Stimulated activated CD8-positive, alpha-beta memory T cell treated with anti-CD3 and anti-CD28 coated beads, Interleukin-15, amount 100 ng/mL, for 1 hour (primary cell): ENCODE measurements at places on chromosomes 16 and 17.

DNA sequence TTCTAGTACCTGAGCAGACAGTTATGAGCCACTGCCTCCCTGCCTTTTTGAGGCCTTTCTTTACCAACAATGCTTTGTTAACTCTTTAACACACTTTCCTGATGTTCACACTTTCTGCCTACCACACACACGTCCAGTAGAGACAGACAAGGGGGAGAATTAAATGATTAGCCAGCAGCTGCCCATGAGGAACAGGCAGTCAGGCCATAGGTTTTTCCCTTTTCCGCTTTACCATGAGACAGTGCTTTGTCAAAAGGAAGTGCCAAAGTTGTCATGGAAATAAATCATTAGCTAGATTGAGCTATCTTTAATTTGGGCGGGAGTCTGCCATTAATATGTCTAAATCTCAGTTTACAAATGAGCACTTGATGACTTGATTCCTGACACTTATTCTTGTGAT lies 102.1 kb downstream of the PITPNC1 start:
- DNase-seq = no peak

DNA sequence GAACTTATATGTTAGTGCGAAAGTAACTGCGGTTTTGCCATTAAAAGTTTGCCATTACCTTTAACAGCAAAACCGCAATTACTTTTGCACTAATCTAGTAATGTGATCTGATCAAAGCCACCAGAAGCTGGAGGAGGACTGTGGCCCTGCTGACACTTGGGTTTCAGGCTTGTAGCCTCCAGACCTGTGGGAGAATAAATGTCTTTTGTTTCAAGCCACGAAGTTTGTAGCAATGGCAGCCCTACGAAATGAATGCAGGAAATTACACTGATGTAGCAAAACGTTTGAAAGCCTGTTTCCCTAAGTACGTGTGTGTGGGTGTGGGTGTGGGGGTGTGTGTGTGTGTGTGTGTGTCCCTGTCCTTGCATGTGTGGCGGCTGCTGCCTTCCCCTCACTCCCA lies 66.6 kb downstream of the WSB1 start:
- DNase-seq = no peak

GRCh38 chr16:78289844-78290277 lies 190.4 kb downstream of the WWOX start:
- DNase-seq = no peak

DNA sequence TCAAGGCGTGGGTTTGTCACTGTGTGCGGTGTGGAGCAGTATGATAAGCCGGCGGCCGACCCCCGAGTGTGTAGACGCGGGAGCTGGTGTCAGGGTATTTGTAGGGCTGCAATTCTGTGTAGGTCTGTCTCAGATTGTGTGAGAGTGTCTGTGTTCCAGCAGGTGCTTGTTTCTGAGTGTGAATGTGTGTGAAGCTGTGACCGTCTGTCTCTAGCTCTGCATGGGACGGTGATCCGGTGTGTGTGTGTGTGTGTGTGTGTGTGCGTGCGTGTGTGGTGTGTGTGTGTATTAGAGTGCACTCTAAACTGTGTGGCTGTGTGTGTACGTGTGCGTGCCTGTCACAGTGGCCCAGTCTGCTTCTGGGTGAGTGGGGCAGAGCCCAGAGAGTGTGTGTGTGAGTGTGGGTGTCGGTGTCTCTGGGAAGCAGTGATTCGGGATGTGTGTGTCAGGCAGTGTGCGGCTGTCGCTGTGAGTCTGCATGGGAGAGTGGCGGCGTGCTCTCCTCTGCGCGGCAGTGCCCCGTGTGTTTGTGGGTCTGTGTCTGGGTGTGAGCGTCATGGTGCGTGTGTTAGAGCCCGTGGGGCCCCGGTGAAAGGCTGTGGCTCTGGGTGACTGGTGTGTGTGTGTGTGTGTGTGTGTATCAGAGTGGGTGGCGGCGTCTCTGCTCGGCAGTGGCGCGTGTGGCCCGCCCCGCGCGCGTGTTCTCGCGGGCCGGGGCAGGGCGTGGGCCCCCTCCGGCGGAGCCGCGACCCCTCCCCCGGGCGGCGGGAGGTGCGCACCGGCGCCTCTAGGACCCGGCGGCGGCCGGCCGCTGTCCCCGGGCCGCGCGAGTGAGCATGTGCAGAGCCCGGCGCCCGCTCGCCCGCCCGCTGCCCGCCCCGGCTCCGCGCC lies at the start of gene WSCD1:
WSCD1 (plus strand) TSS at position 841 of the 891 bp plus-strand sequence. CDS start 10,280 bp downstream, outside the sequence.
- DNase-seq = no peak

GRCh38 chr17:44832805-44833204 lies 2.7 kb upstream of the GJC1 start:
- no peak for DNase-seq

GRCh38 chr16:82633964-82634600 lies 7.3 kb downstream of the CDH13 start:
- no peak for DNase-seq

DNA sequence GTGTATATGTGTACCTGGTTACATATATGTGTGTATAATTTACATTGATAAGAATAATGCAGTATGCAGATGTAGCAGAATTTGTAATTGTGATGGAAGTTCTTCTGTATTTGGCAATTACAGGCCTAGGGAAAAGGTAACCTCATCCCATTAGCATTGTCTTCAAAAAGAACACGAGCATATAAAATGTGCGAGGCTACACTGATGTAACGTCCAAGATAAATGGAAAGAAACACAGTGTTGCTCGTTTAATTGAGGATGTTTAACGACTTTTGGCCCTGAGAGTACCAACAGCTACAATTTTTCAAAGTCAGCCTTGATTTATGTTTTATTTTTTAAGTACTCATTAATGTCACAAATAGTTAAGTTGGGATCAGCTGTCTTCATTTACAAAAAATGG lies 703.5 kb upstream of the RBFOX1 start:
- DNase-seq = no peak

- no peak for DNase-seq
These were observed 401.7 kb upstream of the MAF start for GRCh38 chr16:80002261-80002660.

GRCh38 chr17:50502301-50502990 lies 5.8 kb upstream of the MYCBPAP start:
- DNase-seq = no peak

DNA sequence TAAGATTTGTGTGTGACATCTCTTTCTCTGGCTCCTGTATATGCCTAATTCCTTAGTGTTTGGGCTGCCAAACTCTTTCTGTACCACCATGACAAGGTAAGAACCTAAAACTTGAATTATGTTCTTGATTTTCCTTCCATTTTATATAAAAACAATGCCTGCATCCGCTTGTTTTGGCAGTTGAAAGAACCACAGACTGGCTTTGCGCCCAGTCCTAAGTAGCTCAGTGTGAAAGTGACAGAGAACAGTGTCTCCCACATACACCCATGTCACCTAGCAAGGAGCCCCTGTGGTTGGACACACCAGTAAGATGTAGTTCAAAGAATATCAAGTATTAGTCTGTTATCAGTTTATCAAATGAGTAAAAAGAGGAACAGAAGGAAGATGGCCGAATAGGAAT lies 40.7 kb upstream of the SLC6A2 start:
- DNase-seq = no peak

DNA sequence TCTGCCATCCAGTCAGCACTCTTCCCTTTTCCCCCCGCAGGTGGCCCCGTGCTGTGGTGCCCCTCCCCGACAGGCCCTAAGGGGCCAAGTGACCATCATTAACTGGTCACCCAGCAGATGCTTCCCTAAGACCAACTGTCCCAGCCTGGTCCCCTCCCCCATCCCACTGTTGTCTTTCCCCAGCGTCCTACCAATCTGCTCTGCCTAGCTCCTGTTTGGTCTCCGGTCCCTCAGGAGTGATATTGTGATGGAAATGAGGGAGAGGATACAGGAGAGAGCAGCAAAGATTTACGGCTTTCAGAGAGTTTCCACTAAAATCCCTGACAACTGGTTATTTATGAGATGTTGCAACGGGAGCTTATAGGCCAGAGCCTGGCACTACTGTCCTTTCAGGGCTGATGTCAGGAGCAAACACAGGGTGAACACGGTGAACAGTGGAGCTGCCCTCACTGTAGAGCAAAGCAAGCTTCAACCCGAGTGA lies 1.4 kb upstream of the TTLL6 start:
- no peak for DNase-seq

DNA sequence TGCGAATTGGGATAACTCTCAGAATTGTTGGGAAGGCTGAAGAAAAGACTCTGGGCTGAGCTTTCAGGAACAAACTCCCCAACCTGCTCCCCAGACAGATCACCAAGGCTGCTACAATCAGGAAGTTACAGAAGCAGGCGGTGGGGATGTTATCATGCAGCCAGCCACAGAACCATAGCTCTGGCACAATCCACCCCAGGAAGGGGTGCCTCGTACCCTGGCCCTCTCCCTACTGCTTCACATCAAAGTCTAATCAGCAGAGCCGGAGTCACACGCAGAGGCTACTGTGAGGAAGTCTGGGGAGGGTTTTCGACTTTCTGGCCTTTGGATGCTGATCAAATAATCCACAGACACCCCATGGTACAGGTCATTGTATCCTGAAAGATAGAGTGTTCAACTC lies 86.8 kb downstream of the NTN1 start:
- no peak for DNase-seq

- DNase-seq = no peak
These were observed 4.5 kb downstream of the RMI2 start for GRCh38 chr16:11349599-11350276.

- no peak for DNase-seq
These were observed 34.8 kb downstream of the CMTM3 start for GRCh38 chr16:66639091-66639885.

DNA sequence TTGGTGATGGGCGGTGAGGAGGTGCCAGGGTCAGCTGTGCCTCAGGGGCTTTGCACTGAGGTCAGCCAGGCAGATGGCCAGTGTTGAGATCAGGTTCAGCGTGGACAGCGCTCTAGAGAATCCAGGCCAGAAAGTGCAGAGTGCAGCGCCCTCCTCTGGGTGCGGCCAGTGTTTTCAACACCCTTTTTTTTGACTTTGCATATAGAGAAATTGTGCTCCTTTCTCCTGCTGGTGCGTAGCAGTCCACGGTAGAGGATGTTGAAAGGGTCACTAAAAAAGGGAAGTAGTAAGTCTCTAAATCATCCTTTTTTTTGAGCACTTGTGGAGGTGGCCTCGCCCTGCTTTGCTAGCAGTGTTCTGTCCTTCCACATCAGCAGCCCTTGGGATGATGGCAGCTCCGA lies 53.9 kb downstream of the BANP start:
- DNase-seq = no peak

GRCh38 chr17:10612957-10613744 lies 44.0 kb downstream of the MYH3 start:
- no peak for DNase-seq

- no peak for DNase-seq
These were observed 109.4 kb downstream of the CDK5R1 start for GRCh38 chr17:32596206-32596605.

DNA sequence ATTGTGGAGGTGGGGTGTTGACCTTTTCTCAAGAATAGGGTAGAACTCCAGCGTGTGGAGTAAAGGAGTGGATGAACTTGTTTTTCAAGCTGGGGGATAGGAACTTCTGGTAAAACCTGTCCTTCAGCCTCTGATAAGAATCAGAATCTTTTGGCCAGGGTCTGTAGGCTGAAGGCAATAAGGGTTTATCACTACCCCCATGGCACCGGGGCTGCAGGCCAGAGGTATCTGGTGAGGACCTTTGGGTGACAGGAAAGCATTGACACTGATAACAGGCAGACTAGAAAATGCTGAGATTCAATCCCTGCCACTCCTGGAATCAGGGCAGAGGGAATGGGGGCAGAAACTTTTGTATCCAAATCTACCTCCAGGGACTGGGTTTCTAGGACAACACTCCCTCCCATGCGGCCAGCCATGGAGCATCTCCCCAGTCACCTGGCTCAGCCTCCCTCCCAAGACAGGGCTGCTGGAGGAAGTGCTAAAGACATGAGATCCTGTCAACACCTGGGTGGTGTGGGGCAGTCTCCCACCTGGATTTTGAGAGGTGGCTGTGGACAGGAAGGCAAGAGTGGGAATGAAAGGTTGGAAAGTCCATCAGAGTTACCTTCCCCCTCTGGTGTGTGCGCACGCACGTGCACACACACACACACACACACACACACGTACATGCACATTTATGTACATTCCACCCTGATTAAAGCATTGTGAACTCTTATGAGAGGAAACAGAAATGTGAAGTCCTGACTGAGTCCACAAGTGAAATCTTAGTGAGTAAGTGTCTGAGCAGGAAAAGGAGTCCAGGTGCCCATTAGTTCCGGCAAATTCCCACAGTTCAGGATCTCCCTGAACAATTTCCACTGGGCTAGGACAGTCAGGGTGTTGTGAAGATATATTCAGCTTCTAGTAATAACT lies 53.1 kb upstream of the MARCHF10 start:
- DNase-seq = no peak

DNA sequence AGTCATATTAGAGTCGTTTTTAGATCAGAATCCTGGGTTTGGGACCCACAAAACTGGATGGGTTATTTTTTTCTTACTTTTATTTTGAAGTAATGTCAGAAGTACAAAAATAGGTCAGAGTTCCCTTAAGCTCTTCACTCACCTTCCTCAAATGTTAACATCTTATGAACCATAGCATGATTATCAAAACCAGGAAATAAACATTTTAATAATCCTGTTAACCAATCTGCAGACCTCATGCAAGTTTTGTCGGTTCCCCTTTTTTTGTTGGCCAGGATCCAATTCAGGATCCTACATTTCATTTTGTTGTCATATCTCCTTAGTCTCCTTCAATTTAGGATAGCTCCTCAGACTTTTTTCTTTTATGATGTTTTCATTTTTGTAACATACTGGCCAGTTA lies 162.0 kb downstream of the CHD9 start:
- no peak for DNase-seq

GRCh38 chr17:68318103-68318991 lies 27.1 kb downstream of the ARSG start:
- no peak for DNase-seq

- no peak for DNase-seq
These were observed 10.9 kb upstream of the STAT3 start for GRCh38 chr17:42399121-42399520.

DNA sequence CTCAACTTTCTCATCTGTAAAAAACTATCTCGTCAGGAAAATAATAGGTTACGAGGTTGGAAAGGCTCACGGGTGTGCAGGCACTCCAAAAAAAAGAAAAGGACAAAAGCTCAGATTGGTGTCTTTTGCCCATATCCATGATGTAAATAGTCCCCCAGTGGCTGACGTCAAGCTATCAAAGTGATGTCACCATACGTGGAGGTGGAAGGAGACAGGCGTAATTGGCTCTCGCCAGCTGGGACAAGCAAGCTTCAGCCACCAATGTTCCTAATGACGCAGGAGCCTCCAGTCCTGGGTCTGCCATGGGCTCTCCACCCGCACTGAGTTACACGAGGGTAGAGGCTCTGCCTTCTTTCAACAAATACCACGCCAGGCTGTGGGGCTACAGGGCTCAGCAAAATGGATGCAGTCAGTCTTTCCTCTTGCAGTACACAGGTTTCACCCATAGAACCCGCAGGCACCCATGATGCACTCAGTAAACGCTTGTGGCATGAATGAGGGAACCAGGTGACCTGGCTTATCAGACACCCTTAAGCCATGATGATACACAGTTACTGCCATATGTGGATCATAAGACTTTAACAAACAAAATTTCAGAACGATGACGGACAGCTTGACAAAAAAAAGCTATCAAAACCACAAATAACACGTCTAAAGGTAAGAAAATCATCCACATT lies 50.5 kb downstream of the COTL1 start:
- DNase-seq = no peak

GRCh38 chr16:57775661-57776469 lies 26.4 kb downstream of the KIFC3 start:
- DNase-seq = no peak

GRCh38 chr17:50127697-50128361 lies 2.1 kb downstream of the SAMD14 start:
- DNase-seq = no peak

- DNase-seq = peak; percentile 77
These were observed 25.5 kb upstream of the RFFL start for GRCh38 chr17:35088881-35089585.
